ENCODE measurements at places on chromosomes 6 and 20.

GRCh38 chr6:35084511-35085203 lies 56.5 kb downstream of the TCP11 start:
- DNase-seq: no peak

GRCh38 chr6:13485923-13486562 lies 1.4 kb downstream of the GFOD1 start:
- peak; percentile 50 for DNase-seq

DNA sequence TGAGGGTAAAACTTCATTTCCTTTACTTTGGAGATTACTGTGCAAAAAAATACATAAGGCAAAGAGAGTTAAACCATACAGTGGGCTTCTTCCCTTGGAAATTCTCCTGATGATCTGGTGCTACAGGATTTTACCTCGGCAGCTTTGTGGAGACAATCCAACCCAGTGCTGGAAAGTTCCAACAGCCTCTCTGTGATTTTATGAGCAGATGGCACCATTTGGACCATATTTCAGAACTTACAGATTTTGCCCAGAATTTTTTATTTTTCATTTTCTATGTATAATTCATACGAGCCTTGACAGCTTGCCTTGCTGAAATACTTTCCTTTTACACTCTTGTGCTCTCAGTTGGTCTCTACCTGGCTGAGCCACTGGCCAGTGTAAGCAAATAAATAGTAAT lies 43.3 kb upstream of the TNFRSF21 start:
- DNase-seq: no peak

DNA sequence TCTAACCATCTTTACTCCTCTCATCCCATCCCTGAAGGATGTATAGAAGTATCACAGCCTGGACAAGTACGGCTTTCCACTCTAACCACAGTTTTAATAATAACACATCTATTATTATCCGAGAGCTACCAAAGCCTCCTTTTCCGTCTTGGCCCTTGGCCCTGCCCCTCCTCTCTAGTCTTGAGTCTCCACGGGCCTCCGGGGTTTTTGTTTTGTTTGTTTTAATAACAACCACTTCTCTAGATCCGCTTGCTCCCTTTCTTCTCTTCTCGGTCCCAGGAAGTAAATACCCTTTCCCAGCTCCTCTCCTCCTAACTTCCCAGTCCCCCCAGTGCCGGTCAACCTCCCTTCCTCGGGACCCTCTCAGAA lies 661 bp downstream of the LCA5 start:
- no peak for DNase-seq

DNA sequence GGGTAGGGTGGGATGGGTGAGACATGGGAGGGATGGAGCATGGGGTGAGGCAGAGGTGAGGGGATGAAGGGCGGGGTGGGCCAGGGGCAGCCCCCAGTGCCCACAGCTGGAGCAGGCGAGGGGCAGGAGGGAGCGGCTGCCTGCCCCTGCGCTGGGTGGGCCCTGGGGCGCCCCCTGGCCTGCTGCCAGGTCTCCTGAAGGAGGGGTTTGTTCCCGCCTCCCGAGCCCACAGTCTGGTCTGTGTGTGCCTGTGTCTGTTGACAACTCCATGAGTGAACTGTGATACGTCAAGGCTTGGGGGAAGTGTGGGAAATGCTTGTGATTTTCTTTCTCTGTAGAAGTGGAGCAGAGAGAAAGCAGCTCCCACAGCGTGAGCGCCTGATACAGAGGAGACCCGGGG lies 10.9 kb upstream of the MRGBP start:
- no peak for DNase-seq

GRCh38 chr20:24106150-24106800 lies 117.7 kb upstream of the GGTLC1 start:
- no peak for DNase-seq

- no peak for DNase-seq
These were observed 2.1 kb downstream of the BTN3A2 start for GRCh38 chr6:26367114-26367513.

DNA sequence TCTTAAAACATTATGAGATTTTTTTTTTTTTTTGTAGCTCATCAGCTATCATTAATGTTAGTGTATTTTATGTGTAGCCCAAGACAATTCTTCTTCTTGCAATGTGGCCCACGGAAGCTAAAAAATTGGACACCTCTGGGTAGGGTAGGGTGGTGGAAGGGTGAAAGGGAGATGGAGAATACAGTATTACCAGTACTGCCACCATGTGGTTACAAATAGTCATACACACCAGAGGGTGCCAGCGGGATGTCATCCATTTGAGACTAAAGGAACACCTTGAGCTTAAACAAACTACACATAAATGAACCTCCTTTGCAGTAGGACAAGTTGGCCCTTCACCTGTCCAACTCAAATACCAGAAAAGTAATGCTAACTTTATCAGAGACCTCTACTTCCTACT lies 601.9 kb downstream of the HTR1B start:
- no peak for DNase-seq

- DNase-seq: no peak
These were observed 43.1 kb downstream of the TM9SF4 start for GRCh38 chr20:32152421-32153155.

- DNase-seq: peak; percentile 47
These were observed 135.7 kb downstream of the BCAS1 start for GRCh38 chr20:53934421-53935343.

DNA sequence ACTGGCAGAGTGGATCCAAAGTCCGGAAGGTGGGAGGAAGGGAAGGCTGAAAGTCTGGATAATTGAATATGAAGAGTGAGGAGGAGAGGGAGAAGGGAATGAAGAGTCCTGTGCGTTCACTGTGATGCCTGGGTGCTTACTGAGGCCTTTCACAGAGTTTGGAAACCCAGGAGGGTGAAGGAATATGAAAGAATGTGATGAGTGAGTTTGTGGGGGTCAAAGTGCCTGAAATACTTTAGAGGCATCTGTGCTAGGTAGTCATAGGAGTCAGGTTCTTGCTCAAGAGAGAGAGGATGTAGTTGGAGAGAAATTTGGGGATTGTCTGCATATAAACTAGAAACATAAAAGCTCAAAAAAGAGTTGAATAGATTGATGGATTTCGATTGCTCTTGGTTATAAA lies 20.7 kb downstream of the NKX2-4 start:
- DNase-seq: no peak

DNA sequence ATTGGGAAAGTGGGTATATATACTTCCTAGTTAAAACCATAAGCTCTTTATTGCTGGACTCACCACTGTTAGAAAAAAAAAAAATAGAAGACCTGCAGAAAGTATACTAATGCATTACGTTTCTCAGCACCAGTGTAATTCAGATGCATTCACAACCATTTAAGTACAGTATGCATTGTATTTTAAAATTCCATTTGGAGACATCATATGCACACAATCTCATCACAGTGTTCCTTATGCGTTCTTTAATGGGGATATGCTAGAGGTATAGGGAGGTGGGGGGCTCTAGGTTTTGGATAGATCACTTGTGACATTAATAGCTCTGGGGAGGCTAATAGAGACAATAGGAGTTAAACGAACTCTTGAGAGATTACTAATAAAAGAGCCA lies 9.4 kb downstream of the TFAP2A start:
- DNase-seq: no peak

DNA sequence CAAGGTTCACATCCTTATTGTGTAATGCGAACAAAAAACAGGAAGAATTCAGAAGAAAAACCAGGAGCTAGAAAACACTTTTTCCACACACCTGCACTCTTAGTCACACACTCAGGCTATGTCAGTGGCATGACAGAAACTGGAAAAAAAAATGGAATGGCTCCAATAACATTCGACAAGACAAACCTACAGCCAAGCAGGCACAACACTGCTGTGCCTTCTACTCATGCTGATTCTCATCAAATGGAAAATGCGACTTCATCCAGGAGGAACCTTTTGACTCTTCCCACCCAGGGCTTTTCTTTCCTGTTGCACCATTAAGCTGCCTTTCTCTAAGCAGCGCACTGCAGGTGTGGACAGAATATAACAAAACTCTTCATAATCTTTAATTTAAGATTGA lies 163.2 kb upstream of the BTBD3 start:
- no peak for DNase-seq

DNA sequence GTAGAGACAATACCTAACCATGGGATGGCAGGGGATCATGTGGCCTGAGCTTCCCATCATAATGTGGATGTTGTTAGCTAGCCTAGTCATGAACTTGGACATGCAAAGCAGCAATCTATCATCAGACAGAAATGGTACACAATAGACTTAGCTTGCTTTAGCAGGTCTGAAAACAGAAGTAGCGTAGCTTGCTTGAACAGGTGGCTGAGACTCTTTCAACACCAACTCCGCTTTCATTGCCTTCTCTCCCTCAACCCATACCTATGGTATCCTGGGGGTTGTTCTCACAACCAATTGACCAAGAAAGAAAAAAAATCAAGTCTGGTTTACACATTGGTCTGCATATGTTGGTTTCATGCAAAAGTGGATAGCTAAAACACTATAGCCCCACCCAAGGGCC lies 23.0 kb downstream of the CD164 start:
- DNase-seq: no peak

DNA sequence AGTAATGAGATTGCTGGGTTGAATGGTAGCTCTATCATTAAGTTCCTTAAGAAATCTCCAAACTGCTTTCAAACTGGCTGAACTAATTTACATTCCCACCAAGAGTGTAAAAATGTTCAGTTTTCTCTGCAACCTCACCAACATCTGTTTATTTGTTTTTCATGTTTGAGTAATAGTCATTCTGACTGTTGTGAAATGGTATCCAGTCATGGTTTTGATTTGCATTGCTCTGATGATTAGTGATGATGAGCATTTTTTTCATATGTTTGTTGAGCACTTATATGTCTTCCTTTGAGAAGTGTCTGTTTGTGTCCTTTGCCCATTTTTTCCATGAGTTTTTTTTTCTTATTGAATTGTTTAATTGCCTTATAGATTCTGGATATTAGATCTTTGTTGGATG lies 24.9 kb downstream of the DEFB125 start:
- DNase-seq: no peak

- no peak for DNase-seq
These were observed 535 bp downstream of the NKAIN2 start for GRCh38 chr6:123804014-123804786.

- no peak for DNase-seq
These were observed 178.7 kb downstream of the OTOR start for GRCh38 chr20:16926626-16927430.

- DNase-seq: no peak
These were observed 276.6 kb upstream of the CNR1 start for GRCh38 chr6:88442737-88443136.

- no peak for DNase-seq
These were observed 4.7 kb downstream of the ECT2L start for GRCh38 chr6:138800377-138801150.

GRCh38 chr6:16437984-16438383 lies 199.6 kb downstream of the GMPR start:
- DNase-seq: no peak

DNA sequence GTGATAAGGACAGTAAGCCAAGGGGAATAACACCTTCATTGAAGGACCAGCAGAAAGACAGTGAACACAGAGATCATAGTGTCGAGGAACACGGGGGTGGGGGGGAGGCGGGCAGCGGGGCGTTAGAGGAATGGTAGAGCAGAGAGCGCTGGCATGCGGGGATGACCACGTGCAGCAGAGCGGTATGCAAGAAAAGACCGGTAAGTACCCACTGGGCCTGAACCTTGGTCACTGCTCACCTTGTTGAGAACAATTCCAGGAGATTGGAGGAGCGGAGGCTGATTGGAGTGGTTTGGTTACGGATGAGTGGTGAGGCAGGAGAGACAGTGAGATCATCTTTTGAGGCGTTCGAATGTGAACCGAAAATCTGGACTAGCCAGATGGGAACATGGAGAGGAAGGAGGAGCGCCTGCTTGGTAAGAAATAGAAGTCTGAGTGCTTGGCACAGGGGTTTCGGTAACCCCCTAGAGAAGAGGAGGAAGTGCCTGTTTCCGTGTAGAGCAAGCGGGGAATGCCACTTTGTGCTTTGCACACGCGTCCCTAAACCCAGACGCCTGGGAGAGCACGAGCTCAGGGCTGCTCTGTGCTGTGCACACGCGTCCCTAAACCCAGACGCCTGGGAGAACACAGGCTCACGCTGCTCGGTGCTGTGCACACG lies 70.0 kb downstream of the FAM120B start:
- DNase-seq: no peak

DNA sequence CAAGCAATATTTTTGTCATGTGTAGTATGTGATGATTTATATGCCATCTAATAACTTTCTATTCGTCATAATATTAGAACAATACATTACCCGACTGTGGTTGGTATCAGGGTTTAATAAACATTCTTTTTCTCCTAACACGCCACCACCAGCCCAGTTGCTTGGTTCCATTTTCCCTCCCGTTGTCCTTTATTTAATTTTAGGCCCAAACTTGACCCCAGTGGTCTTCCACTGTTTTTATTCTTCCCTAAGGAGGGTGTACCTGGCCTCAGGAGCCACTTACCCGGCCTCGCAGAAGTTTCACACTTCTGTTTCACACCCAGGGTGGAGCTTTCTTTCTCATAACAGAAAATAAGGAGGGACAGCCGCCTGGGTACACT lies 33.1 kb upstream of the PIM1 start:
- no peak for DNase-seq

GRCh38 chr6:125454351-125454750 lies 152.6 kb upstream of the HDDC2 start:
- DNase-seq: no peak
